ENCODE measurements at places on chromosomes 3 and 15.

DNA sequence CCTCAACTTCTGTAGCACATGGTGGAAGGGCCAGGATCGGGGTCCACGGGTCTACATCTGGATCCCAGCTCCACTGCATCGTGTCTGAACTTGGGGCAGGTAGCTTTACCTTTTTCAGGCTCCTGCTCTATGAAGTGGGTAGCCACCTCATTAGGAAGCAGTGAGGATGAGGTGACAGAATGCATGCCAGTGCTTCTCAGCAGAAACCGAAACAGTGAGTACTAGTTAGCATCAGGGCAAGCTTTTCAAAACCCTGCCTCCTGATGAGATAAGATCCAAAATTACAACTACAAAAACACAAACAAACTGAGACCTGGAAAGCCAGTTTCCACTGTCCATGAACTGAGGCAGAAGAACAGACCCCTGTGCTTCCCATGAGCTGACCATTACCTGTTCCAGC lies 77.4 kb downstream of the ANXA2 start:
- DNase-seq, result no peak

- DNase-seq, result no peak
Observed at GRCh38 chr15:85472349-85472748, 91.9 kb downstream of the AKAP13 start.

- peak; percentile 66 for DNase-seq
Observed at GRCh38 chr15:74835312-74835823, 7.6 kb downstream of the ULK3 start.

GRCh38 chr3:52226229-52226817 lies 878 bp upstream of the TLR9 start:
- no peak for DNase-seq

GRCh38 chr3:177426878-177427495 lies 229.7 kb upstream of the TBL1XR1 start:
- DNase-seq, result peak; percentile 15

DNA sequence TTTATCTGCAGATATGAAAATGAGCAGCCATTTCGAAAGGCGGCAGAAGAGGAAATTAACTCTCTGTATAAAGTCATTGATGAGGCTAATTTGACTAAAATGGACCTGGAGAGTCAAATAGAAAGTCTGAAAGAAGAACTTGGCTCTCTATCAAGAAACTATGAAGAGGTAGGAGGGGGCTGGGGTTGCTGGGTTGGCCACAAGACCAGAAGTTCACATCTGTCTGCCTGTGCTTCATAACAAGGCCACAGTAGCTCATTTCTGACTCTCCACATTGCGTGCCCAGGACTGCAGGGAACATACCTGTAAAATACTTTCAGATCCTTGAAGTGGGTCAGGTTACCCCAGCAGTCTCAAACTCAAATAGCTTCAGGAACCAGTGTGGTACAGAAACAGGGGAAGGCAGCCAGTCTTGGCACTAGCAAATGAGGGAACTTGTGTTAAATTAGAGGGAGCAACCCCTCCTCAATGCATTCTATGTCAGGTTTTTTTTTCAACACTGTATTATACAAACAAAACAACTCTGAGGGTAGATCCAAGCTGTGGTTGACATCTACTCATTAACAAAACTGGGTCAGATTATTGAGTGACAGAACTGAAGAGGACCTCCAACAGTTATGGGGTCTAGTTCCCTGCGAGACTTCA lies 48.7 kb downstream of the BFSP2 start:
- DNase-seq, result peak; percentile 41

- DNase-seq, result peak; percentile 77
Observed at GRCh38 chr3:72997421-72997961, 880 bp downstream of the PPP4R2 start.

- peak; percentile 59 for DNase-seq
Observed at GRCh38 chr15:50182219-50183013, 420 bp downstream of the SLC27A2 start.

DNA sequence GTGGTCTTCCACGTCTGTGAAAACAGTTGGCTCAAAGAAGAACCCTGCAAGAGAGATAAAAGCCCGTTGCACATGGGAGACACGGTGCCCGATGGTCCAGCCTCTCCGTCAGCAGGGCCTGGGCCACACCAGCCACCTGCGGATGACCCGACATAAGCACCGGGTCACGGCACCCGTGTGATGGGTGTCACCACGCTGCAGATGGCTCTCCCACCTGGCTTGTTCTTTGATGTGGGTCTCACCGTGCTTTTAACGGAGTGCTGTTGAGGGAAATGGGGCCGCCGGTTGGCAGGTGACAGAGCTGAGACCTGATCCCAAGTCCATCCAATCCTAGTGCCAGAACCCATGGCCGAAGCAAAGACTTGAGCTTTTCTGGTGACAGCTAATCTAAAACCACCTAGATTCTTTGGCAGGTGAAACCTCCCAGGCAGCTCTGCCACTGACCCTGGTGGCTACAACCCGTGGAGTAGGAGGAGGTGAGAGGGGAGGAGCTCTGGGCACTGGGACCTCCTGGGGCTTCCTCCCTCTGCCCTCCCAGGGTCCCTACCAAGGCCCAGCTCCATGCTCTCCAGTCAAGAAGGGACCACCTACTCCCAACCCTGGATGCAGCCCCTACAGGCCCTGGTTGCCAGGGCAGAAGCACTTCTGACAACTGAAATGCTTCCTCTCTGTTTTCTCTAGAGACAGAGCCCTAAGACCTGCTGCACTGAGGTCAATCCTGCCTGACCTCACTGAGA lies 23.4 kb upstream of the SLC41A3 start:
- no peak for DNase-seq

GRCh38 chr3:115792206-115792955 lies 169.1 kb downstream of the GAP43 start:
- peak; percentile 12 for DNase-seq

DNA sequence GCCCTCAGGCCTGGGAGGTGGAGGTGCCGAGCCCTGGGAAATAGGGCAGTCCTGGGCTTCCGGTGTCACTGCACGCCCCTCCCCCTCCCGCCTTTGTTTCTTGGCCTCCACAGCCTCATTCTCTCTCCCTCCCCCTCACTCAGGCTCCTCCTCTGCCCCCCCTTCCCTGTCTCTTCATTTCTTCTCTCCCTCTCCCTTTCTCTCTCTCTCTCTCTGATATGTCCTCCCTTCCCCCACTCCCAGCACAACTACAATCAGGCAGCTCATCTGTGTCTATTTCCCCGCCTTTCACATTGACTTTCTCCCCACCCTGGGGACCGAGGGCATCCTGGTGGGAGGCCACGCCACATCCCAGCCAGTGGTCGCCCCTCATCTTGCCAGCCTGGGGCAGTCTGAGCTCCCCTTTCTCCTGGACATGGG lies 40.2 kb downstream of the IDH2 start:
- peak; percentile 58 for DNase-seq

DNA sequence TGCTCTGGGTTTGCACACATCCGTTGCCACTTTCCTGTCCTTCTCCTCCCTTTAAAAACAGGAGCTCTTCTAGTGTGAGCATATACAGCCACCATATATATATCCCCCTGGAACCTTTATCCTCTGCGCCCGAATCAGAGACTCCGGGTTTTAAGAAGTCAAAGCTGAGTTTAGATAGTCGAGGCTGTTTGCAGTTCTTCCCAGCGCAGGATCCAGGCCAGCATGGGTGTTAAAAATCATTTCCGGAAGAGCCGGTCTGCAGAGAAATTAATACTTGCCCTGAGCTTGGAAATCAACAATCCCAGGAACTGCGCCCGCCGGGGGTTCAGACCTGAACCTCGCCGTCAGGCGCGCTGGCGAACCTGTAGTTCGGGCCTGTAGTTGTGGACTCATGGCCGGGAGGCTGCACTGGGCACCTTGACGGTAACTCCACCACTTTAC lies 2.3 kb downstream of the SHOX2 start:
- no peak for DNase-seq

DNA sequence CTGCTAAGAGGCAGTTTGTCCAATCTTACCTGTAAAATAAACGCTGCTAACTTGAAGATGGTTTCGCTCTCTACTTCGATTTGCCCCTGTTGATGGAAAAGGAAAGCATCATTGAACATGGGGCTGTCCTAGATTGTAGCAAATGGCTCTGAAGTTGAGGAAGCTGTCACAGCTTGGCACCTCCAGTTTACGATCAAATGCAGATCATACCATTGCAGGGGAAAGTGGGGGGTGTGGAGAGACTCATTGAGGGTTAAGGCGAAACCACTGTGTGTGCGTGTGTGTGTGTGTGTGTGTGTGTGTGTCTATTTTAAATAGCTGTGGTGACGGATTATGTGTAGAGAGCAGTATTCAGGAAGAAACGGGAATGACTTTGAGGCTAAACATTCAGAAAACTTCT lies 127.6 kb upstream of the LMOD3 start:
- DNase-seq, result no peak

DNA sequence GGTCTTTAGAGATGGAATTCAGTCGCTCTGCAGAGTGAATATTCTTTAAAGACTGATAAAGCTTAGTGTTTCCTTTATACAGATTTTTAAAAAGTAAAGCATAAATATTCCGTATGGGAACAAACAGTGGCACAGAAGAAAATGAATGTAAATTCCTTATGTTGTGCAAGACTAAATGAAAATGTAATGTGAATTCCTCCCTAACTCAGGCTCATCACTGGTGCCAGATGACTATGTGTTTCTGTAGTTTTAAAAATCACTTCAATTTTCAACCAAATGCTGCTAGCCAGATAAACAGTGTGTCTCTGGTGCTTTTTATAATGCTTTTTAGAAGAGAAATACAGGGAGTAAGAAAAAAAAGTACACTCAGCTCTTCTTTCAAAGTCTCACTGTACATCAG lies 154.8 kb upstream of the SNTN start:
- DNase-seq, result no peak

DNA sequence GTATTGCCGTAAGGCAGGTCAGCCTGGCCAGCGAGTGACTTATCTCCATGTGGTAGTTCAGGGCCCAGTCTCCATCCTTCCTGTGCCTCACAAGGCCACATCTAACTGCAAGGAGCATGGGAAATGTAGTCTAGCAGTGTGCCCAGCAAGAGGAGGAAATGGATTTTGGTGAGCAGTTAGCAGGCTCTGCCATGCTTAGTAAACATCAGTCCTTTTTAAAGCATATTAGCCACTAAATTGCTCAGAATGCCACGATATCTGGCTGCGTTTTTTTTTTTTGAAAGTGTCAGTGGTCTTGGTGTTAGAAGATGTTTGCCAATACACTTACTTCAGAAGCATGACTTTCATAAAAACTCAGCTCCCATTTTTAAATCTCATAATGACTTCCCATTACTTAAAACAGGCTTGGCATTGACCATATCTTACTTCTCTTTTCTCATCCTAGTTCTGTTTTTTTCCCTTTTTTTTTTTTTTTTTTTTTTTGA lies 470.2 kb upstream of the TPRG1 start:
- DNase-seq, result peak; percentile 1

- no peak for DNase-seq
Observed at GRCh38 chr15:33430577-33430976, 119.8 kb downstream of the RYR3 start.

DNA sequence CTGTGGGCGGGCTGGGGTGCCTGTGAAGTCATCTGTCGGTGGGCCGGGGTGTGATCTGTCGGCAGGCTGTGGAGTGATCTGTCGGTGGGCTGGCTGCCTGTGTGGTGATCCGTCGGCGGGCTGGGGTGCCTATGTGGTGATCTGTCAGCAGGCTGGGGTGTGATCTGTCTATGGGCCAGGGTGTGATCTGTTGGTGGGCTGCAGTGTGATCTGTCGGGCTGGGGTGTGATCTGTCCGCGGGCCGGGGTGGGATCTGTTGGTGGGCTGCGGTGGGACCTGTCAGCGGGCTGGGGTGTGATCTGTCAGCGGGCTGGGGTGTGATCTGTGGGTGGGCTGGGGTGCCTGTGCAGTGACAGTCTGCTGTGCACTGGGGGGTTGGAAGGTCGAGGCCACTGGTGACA lies 204.5 kb downstream of the XXYLT1 start:
- no peak for DNase-seq

DNA sequence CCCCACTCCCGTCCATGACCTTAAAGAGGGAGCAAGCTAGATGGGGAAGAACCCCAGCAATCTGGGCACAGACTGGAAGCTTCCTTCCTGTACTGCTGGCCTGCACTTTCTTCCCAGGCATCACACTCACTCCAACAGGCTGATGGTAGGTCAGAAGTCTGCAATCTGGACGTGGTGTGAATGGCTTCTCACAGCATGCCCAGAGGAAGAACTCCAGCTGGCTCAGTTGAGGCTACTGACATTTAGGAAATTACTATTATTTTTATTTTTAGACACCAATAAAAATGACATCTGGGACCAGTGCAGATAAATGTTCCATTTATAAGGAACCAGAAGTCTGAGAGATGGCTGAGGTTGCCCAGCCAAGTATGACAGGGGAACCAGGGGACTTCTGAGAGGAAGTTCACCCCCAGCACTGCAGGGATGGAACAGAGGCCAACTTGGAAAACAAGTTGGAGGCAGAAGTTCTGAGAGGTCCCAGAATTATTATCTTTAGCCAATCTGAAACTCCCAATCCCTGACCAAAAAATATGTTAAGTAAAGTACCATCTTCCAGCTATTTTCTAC lies 163.8 kb upstream of the CTNNB1 start:
- no peak for DNase-seq

- DNase-seq, result peak; percentile 57
Observed at GRCh38 chr3:71397046-71397445, 186.5 kb downstream of the FOXP1 start.

- no peak for DNase-seq
Observed at GRCh38 chr3:65396078-65396477, 642.6 kb downstream of the MAGI1 start.

Data from OCI-M1 (cell line).